ENCODE measurements at places on chromosomes 1 and 21. TPM values are rescaled to one million over a fixed set of nuclear protein-coding genes. Genes with fewer than 3 reads are reported as not detected.

DNA sequence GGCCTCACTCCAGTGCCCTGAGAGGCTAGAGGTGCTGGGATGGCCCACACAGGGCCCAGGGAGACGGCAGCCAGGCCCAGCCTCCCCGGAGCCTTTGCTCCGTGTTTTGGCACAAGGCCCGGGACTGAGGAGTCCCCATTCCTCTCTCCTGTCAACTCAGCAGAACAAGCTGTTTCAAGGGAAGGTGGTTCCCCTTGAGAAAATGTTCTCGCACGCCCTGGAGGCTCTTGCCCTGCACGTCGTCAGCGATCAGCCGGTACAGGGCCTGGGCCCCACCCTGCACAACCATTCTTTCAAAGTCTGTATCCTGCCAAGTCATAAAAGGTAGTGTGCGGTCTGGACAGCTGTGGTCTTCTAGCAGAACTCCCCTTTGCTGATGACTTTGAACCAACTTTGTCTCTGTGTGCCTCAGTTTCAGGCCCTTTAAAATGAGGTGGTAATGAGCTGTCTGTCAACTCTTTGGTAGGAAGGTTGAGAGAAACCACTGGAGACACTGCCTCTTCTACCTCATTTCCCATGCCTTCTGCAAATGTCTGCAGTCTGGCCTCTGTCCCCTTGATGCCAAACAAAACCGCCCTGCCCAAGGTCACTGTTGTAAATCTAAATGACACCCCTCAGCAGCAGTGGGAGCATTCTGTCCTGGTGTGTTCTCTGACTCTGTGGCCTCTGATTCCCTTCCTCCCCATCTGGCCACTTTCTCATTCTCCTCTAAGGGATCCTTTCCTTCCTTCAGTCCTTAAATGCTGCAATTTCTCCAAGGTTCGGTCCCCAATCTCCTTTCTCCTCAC, 138.6 kb upstream of the JUN start:
- no peak for DNase-seq

- DNase-seq, result no peak
These were observed 21.0 kb upstream of the LYST start for GRCh38 chr1:235887676-235888075.

- no peak for DNase-seq
These were observed 367.7 kb upstream of the DPYD start for GRCh38 chr1:98288494-98288893.

PBX1 gene
- total RNA-seq, result 28.7 TPM

HLX gene
- 17.5 TPM for total RNA-seq

GLIS1 gene
- total RNA-seq, result 0.13 TPM

ELAVL4 gene
- total RNA-seq, result not detected

GLUL gene
- 1,733 TPM for total RNA-seq

- DNase-seq, result no peak
These were observed 1.6 kb downstream of the FCRL2 start for GRCh38 chr1:157775101-157775870.

- DNase-seq, result no peak
These were observed 746 bp downstream of the MIS18A start for GRCh38 chr21:32278103-32278502.

LAMC1 gene
- total RNA-seq, result 38.5 TPM

DNA sequence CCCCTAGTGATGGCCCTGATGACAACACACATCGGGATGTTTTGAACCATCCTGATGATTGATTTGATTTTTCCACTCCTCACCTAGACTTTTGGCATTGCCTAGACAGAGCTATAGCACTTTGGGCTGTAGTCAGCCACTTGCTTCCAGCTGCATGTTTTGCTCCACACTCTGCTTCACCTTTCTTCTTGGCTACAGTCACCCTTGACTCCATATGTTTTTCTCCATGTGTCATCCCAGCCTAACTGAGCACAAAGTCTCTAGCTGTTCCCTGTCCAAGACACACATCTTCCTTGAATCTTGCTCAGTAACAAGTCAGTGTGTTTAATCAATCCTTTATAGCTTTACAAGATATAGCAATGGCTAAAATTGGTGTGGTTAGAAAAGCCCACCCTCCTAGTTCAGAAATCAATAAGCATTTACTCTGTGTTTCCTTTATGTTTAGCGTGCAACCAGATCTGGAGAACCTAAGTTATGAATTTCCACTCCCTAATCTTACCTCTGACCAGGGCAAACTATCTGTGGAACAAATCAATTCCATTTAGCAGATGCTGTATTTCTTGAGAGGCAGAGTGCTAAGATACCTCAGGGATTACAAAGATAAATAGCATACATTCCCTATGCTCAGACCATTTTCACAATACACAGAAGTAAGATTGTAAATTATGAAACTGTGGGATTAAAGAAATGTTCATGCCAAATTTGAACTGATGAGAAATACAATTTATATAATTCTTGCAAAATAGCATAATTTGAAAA, 98.4 kb upstream of the LYPLAL1 start:
- DNase-seq, result no peak

FMO2 gene
- 4.2 TPM for total RNA-seq

DNA sequence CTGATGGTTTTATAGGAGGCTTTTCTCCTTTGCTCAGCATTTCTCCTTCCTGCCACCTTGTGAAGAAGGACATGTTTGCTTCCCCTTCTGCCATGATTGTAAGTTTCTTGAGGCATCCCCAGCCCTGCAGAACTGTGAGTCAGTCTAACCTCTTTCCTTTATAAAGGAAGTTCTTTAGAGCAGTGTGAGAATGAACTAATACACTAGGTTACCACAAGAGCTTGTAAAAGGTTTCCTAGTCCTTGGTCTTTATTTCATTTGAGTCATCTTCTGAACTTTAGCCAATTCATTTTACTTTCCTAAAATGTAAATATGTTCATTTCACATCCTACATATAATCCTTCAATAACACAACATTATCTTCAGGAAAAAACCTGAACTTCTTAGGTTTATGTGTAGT, 365.3 kb downstream of the HHIPL2 start:
- DNase-seq, result no peak

PLPP3 gene
- total RNA-seq, result 56.1 TPM

TRIM46 gene
- 1.8 TPM for total RNA-seq

GRCh38 chr1:181816608-181817007, 244.9 kb downstream of the ZNF648 start:
- DNase-seq, result no peak

AIRE gene
- not detected for total RNA-seq

DNA sequence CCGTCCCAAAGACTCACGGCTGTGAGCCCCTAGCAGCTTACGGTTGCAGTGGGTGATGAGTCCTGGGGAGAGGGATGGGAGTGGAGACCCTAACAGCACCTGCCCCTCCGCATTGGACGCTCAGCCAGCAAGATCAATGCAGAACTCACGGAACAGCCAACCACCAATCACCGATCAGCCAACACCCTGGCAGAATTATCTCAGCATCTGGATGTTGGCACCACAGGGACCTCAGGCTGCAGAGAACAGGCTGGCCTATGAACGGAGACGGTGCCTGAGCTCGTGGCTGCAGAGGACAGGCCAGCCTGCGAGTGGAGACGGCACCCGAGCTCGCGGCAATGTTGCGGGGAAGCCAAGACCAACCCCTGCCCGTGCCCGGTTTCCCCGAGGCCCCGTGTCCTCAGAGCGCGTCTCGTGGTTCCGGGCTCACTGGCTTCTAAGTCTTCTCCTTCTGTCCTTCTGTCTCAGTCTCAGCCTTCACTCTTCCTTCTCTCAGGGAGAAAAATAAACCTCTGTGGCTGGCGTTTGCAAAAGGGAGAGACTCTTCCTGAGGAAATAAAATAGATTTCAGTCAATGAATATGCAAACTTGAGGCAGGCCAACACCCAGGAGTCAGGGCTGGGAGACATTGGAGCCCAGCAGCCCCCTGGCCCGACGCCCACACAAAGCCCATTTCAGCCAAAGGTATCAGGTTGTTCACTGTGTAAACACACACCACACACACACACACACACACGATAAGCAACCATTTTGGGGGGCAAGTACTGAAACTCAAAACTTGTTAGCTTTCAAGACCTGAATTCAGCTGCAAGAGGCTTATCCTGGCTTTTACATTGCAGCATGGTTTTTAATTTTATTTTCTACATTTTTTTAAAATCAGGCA, 67.8 kb downstream of the SIK1 start:
- DNase-seq, result no peak

GRCh38 chr1:88327391-88328267, 356.4 kb upstream of the PKN2 start:
- no peak for DNase-seq

DNA sequence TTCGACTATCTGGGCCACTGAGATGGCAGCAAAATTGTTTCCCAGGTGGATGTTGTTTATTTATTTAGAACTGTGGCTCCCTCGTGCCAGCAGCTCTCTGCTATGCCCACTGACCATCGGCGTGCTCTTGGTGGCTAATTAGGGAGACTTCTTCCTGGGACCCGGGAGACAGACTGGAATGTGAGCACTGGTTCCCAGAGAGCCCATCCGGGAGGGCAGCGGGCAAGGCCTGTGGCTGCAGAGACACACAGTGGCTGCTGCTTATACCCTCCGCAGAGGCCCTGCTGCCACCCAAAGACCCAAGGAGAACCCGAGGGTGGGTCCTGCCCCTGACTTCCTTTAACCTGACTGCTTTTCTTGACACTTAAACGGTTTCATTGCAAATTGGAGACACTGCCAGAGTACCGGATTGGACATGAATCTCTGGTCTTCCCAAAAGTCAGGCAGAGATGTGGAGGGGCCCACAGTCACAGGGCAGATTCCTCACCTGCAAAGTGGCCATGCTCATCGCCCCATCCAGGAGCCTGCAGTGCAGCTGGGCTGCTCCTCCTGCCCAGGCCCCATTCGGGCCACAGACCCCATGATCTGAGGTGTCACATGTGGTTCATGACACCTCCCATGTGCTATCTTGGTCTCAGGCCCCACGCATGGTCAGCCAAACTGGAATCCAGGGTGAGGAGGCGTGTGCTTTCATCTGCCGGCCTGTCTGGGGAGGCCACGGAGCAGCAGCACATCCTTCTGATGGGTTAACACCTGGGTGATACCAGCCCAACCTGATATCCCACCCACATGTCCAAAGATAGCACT, 5.7 kb upstream of the MATN1 start:
- no peak for DNase-seq

- no peak for DNase-seq
These were observed 71.3 kb downstream of the DNM3 start for GRCh38 chr1:171912509-171913175.

DNA sequence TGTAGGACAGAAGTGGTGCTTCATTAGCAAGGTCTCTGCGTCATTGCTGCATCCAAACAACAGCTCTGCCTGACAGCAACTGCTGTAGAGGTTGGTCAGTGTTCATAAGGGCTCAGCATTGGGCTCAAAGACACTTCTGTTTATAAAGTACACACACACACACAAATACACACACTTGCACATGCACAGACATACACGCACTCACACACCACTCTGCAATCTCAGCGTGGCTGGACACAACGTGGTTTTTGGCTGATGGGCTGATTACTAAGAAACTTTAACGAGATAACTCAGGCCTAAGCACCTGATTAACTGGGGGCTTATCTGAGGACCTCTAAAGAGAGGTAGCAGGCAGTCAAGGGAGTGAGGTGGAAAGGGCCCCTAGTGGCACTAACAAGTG, 20.4 kb downstream of the CAMK1G start:
- DNase-seq, result no peak

- DNase-seq, result no peak
These were observed 64.6 kb upstream of the PPIH start for GRCh38 chr1:42593486-42594100.

- no peak for DNase-seq
These were observed 166.9 kb upstream of the FOXD3 start for GRCh38 chr1:63155437-63155836.

DNA sequence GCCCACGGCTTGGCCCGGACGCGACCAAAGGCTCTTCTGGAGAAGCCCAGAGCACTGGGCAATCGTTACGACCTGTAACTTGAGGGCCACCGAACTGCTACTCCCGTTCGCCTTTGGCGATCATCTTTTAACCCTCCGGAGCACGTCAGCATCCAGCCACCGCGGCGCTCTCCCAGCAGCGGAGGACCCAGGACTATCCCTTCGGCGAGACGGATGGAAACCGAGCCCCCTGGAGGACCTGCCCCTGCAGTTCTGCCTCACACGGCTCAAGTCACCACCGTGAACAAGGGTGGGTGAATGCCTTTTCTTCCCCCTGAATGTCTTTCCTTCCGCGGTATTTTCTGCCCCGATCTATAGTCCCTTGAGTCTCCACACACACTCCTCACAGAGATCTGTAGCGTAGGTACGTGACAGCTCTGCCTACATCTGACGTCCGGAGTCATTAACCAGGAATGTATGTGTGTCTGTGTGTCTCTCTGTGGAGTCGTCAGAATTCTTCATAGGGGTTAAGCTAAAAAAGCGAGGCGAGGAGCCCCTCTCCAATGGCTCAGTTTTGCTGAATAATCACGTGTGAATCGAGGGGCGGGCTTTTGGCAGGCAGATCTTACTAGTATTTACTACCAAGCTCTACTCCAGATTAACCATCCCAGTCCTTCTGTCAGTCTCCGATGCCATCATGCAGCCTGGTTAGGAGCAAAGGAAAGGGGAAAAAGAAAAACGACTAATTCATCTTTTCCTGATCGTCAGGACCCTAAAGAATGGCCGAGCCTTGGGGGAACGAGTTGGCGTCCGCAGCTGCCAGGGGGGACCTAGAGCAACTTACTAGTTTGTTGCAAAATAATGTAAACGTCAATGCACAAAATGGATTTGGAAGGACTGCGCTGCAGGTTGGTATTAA, at the start of gene CDKN2C:
Gene CDKN2C, plus strand, starts transcription at position 635 of the 898 bp plus-strand sequence. Its CDS starts 124 bp downstream, at position 759.
- DNase-seq, result peak; percentile 88

DNA sequence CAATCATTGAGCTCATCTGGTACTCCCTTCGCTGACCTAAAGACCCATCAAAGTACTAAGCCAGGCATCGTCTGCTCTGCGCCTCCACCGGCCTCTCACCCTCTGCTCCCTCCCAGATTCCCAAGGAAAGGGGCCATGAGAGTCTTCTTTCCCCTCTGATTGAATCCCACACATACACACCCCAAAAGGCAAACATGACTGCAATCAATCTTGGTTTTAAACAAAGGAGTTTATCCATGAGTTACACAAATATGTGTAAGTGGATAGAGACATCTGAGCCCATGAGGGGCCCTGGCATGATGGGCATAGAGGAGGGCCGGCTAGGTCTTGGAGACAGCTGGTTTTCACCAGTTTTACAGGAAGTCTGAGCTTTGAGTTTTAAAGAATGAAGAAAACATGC, 50.9 kb downstream of the CAPN2 start:
- DNase-seq, result peak; percentile 11

TRAF3IP3 gene
- 134 TPM for total RNA-seq

DNA sequence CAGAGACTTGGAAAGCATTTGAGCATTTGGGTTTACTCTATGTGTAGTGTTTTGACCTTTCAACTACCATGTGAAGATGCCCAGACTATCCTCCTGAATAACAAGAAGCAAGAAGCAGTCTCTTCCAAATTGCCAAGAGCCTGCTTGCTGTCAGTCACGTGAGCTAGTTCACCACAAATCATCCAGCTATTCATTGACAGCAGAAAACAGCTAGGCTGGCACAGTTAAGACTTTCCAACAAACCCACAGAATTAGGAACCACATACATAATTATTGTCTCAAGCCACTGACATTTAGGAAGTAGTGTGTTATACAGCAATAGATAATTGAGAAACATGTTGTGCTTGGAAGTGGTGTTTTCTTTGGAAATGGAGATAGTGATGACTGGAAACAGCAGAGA, 1652.0 kb downstream of the NCAM2 start:
- no peak for DNase-seq

- no peak for DNase-seq
These were observed 59.5 kb downstream of the RHOU start for GRCh38 chr1:228794810-228795209.
